NCI-H1930 (cell line): ENCODE measurements at places on chromosomes 2 and 18.

GRCh38 chr2:39524061-39524460 is 87.0 kb upstream of the MAP4K3 start:
- no peak for DNase-seq

GRCh38 chr2:218892693-218893348 is 12.2 kb downstream of the WNT10A start:
- peak; percentile 75 for DNase-seq

DNA sequence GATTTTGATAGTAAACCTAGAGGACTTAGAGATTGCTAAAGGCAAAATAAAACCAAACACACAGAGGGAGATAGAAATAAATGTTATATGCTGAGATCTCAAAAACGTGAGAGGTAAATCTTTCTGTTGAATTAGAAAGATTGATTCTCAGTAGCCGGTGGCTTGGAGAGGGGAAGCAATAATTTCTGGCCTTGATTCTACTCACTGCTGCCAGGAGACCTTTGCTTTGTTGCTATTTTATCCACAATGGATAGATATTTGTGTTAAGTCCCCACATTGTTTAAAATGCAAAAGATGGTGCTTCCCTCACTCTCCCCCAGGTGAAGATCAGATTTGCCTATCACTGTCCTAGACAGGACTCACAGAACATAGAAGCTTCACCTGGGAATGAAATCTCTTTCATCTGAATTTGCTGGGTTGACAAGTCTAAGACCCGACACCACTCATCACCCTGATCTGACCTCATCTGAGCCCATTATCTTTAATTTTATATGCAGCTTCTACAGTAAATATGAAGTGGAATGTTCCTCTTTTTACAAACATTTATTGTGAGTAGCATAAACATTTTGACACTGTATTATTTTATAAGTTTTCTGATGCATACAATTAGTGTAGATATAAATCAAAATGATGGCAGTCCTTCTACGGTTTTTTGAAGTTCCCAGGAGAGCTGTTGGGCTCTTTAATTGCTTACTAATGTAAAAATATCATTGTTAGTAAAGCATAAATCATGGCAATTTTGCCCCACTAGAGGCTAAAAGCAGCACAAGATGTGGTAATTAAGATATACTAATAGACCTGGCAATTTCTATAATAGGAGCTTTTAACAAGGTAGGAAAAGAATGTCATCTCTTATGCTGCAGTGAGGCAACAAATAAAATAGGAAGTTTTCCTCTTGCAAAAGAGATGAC is 149.7 kb downstream of the DCC start:
- DNase-seq: peak; percentile 33

GRCh38 chr2:20165677-20166509 is 59.0 kb downstream of the SDC1 start:
- no peak for DNase-seq

- DNase-seq: no peak
Observed at GRCh38 chr18:12076424-12077140, 17.1 kb upstream of the ANKRD62 start.

DNA sequence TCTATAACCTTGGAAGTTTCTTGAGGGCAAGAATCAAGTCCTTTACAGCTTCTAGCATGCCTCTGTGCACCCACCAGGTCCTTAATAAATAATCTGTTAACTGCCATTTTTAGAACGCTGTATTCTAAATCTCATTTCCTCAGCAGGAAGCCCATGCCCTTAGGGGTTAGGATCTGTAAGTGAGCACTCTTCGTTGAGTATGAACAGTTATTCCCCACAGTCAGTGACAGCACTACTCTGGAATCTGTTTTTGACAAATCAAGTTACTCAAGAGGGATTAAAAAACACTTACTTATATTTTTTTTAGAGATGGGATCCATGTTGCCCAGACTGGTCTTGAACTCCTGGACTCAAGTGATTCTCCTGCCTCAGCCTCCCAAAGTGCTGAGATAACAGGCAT is 14.6 kb downstream of the PAIP2B start:
- no peak for DNase-seq

GRCh38 chr2:233124421-233125080 is 64.4 kb downstream of the INPP5D start:
- DNase-seq: no peak

DNA sequence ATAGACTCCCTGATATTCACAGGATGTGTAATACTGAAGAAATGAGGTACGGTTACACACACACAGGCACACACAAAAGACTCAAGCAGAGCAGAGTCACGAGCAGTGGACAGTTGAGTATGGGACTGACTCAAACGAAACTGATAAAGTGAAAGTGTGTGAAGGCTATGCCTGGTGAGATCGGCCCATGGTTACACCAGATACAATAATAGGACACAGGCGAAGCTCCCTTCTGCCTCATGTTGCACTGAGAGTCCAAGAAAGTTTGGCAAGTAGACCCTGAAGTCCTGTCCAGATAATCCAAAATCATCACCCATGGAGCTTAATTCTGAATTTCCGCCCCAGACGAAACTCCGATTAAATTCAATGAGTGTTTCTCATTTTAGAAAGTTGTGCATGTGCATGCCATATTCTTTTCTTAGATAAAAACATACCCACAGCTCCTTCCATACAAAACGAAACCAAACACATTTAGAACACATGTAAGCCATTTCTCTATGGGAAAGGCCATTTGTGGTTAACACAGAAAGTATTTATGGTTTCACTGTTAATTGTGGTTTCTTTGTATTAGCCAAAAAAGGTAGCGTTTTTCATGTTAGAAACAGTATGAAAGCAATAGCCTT is 567.6 kb downstream of the PLCL1 start:
- DNase-seq: no peak

DNA sequence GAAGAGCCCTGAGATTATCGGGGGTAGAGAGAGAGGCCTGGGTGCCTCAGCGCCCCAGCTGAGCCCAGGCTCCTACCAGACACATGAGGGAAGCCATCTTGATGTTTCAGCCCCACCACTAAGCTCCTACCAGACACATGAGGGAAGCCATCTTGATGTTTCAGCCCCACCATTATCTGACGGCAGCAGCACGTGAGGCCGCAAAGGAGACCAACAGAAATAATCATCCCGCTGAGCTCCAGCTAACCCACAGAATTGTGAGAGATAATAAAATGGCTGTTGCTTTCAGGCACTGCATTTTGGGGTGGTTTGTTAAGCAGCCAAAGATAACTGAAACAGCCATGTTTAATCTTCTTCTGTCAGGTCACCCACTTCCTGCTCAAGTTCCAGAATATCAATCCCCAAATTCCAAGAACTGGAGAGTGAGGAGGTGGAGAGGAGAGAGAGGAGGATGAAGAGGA is 29.3 kb upstream of the SOS1 start:
- no peak for DNase-seq

DNA sequence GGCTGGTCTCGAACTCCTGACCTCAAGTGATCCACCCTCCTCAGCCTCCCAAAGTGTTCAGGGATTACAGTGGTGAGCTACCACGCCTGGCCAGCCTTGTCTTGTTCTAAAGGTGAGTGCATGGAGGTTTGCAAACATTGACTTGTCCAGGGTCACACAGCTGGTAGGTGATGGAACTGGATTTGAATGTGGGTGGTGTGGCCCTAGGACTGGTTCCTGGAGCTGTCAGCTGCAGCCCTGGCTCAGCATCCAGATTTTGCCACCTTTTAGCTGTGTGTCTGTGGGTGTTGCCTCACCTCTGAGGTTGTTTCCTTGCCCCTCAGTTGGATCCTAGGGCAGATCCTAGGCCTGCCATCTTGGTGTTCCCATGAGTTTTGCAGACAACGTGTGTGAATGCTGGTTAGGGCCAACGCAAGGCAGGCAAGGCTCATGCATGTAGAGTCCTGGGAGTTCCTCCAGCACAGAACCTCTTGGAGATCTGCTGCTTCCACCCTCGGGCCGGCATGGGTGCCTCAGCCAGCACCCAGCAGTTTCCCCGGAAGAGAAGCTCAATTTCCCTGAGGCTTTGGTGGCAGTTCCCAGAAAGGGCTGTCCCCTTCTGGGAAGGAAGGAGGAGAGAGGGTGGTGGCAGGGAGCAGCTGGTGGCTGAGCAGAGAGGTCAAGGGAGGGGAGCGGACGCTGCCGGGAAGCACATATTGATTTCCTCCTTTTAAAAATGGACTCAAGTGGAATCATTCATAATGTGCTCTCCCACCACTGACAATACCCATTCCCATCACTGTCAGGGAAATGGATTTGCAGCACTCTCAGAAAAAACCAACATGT is 127.6 kb upstream of the HS6ST1 start:
- no peak for DNase-seq

DNA sequence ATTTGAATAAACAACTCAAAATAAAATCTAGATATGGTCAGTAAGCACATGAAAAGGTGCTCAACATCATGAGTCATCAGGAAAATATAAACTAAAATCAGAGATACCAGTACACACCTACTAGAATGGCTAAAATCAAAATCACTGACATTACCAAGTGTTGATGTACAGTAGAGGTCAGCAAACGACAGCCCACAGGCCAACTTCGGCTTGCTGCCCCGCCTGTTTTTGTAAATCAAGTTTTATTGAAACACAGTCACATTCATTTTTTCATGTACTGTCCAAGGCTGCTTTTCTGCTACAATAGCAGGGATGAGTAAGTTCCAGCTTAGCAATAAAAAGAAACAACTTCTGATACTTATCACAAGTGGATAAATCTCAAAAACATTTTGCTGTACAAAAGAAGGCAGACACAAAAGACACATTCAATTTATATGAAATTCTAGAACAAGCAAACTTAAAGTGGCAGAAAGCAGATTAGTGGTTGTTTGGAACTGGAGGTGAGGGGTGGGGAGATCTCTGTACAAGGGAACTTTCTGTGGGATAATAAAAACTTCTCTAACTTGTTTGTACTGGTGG is 32.1 kb downstream of the TRAK2 start:
- DNase-seq: no peak

DNA sequence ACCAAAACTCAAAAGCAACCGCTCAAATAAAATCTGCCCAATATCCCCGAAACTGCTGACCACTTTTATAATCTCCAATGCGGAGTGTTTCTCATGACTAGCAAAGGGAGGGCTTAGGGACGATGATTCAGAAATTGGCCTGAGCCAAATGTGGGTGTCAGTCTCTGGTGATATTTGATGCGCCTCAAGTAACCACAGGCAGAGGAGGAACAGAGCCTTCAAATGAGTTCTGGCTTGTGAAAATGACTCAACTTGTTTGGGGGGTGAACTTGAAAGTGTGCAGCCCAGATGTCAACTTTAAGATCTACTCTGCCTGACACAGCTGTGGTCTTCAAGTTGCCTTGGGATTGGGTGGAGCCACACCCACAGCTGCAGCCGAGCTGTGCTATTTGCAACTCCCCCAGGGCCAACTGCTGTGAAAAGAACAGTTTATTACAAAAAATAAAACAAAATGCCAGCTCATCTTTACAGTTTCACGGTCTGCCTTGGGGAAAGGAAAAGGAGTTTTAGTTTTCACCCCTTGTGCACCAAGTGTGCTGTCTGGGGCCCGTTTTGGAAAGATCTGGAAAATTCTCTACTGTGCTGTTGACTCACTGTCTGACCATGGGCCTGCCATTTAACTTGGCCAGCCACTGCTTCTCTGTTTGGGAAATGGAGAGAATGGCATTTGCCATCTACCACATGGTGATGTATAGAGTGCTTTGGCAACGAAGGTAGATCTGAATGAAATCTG is 222.1 kb downstream of the MTX2 start:
- no peak for DNase-seq

DNA sequence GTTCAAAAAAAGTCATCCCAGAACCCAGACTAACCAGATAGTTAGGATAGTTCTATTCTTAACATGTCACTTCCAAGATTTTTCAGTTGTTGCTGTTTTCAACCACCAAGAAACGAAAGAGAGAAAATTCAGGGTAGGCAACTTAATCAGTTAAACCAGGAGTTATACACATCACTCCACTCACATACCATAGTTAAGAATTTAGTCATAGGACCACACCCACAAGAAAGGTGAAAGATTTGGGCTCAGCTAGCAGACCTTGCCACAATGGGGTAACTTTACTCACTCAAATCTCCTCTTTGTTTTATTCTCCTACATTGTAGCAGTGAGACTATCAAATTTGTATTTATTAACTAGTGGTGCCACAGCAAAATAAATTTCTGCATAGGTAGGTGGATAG is 473.6 kb downstream of the NUP35 start:
- no peak for DNase-seq

GRCh38 chr2:110153416-110153815 is 37.8 kb upstream of the MALL start:
- DNase-seq: no peak

DNA sequence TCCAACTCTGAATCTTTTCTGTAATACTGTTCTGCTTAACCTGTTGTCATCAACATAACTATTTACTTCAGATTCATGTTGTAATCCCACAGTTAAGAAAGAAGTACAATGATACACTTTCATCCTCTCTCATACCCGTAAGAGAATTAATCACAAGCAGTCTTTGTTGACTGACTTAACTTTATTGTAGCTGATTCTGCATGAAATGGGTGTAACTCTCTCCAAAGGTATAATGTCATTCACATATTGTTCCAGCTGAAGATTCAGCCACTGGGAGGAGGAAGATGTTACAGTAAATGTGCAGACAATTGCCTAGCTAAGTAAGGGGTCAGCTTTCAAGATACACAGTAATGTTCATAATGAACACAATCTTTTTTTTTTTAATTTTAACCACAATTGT is 13.5 kb upstream of the DSG2 start:
- no peak for DNase-seq

GRCh38 chr2:239142806-239143205 is 258.0 kb downstream of the HDAC4 start:
- no peak for DNase-seq

DNA sequence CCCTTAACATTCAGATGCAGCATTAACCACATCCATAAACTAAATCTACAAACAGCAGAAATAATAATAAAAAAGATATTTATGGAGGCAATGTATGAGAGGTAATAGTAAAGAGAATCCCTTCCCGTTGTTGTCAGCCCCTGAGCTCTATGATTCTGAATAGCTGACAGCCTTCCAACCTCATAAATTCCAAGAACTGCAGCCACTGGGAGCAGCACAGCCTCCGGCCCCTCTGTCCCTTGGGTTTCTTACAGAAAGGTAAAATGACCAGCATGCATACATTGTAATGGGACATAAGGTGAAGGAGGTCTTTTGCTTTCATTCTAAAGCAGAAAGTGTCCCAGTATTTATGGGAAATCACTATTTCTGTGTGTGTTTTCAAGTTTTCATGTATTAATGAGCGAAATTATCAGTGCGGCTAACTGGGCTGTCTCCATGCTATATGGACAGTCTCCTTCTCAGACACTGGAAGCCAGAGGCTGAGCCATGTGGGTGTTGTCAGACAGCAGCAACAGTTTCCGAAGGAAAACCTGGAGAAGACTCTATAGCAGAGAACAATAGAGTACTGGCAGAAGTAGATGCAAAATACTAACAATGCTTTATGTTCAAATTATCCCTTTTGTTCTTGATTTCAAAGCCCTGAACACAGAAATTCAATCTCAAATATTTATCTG is 151.6 kb downstream of the LRRC30 start:
- DNase-seq: no peak

- no peak for DNase-seq
Observed at GRCh38 chr18:26386002-26386401, 159.8 kb downstream of the TAF4B start.
